ENCODE measurements at places on chromosomes 3 and 15.

GRCh38 chr3:16302082-16302631 lies 37.1 kb downstream of the OXNAD1 start:
- no peak for DNase-seq

GRCh38 chr3:15099364-15100098 lies 583 bp upstream of the RBSN start:
- DNase-seq, result no peak

GRCh38 chr3:179398574-179399231 lies 51.2 kb downstream of the MFN1 start:
- DNase-seq, result no peak

DNA sequence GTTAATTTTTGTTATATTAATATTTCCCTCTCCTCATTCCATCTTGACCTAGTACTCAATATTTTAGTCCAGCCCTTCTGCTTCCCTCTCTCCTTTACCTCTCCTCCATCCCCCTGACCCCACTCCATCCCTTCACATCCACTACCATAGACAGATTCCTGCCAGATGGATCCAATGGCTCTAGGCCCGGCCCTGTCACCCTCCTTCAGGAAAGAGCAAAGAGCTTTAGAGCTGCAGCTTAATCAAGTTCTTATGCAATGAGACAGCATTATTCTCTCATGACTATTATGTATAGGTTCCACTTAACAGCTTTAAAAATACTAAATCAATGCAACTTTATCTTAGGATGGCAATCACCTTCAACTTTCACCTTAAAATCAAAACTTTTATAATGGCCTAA lies 200.7 kb upstream of the TTC14 start:
- DNase-seq, result no peak

DNA sequence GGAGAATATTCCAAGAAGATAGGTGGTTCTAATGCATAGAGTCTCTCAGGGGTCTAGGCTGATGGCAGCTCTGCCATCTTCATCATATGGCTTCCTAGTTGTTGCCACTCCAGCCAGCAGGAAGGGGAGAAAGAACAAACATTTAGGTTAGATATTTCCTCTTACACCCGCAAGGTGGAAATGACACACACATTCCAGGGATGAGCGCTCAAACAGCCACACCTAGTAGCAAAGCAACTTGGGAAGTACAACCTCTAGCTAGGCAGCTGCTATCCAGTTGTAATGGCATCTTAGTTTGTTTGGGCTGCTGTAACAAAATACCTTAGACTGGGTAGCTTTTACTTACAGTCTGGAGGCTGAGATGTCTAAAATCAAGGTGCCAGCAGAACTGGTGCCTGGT lies 51.9 kb upstream of the ADAMTSL3 start:
- no peak for DNase-seq

- no peak for DNase-seq
Measured at GRCh38 chr15:58273104-58273503, 134.9 kb downstream of the AQP9 start.

DNA sequence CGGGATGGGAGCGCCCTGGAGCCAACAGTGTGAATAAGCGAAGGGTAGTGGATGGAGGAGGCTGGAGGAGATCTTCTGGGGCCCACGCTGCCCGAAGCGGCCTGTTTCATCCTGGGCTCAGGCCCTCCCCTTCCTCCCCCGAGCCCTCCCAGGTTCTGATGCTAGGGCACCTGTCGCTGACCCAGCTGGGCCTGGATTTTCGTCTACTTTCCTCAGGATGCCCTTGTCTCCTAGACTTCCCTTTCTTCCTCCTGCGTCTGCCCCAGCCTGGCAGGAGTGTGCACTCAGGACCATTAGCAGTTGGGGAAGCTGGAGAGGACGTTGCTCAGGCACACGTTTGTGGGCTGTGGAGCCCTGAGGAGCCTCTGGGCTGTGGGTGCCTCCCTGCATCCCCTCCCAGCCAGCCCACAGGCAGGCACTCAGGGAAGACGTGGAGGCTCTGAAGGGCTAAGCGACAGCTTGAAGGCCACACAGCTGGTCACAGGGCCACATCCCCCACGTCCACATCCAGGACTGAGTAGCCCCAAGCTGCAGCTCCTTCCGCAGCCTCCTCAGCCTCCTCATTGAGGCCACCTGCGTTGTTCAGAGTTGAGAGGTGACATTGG lies 23.9 kb upstream of the PIGZ start:
- DNase-seq, result no peak

DNA sequence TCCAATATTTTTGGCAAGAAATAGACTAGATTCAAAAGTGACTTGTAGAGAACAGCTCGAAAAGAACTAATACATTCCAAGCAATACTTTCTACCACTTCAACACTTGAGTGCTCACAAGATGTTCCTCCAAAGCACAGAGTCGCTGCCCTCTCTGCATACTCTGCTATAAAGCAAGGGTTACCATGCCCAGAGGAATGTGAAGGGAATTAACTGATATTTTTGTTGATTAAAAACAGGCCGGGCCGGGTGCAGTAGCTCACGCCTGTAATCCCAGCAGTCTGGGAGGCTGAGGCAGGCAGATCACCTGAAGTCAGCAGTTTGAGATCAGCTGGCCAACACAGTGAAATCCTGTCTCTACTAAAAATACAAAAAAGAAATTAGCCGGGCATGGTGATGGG lies 57.6 kb upstream of the CSPG5 start:
- DNase-seq, result no peak

DNA sequence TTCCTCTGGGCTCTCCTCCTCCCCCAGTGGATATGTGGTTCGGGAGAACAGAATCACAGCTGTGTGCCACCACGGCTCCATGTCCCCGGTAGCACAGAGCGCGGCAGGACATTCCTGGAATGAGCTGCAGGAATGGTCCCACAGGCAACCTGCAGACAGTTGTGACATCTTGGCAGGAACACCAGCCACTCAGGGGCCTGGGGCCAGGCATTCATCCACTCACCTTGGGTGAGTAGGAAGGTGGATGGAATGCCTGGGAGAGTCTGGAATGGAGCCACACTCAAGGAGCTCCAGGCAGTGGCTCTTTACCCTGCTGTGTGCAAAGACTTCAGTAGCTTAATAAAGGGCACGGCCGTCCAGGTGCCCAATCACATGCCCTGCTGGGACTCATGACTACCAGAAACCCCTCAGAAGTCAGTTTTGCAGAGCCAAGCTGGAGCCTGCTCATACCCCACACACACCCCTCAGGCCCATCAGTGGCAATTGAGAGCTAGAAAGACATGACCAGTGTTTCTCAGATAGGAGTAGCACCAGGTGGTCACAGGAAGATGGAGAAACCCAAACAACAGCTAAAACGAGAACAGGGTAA lies 117.3 kb upstream of the PRR20G start:
- no peak for DNase-seq

GRCh38 chr15:47708161-47708980 lies 8.9 kb upstream of the SEMA6D start:
- no peak for DNase-seq

GRCh38 chr15:33369941-33370622 lies 59.3 kb downstream of the RYR3 start:
- DNase-seq, result no peak

DNA sequence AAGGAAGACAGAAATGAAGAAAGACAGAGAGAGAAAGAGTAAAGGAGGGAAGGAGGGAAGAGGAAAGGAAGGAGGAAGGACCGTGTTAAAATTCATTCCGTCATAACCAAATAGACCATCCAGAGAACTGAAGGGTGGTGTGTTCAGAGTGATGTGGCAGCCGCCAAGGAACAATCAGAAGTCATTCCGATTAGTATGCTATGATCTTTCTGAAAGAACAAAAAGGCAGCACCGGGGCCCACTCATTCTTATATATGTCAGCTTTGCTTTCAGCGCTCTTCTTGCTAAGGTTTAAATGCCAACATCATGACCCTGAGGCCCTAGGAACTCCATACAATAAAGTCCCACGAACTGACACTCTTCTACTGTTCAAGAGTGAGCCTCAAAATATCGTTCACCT lies 78.5 kb downstream of the CD47 start:
- no peak for DNase-seq

DNA sequence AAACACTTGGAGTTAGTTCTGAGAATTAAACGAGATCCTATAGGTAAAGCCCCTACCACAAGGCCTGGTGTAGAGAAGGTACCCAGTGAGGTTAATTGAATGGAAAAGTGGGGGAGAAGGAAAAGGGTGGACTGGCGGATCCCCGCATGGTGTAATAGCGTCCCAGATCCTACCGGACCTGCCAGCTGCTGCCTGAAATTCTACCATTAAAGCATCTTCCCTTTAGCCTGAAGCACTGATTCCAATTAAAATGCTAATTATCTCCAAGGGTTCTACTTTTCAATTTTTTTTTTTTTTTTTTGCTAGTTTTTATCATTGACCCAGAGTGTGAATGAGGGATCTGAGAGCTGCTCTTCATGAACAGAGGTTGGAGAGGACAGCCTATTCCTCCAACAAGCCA lies 237.9 kb downstream of the TLE3 start:
- no peak for DNase-seq

DNA sequence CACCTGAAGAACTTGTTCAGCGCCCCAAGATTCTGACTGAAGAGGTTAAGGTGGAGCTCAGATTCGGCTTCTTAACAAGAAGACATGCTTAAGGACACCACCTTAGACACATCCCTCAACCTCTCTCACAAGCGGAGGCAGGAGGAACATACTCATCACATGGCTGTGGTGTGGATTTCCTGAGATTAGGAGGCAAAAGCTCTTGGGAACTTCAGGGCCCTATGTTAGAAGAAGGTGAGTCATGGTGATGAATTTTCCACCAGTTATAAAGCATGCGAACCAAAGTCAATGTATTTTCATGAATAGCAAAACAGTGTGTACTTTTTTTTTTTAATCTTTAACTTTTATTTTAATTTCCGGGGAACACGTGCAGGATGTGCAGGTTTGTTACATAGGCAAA lies 212.2 kb upstream of the SUCLG2 start:
- DNase-seq, result no peak

- no peak for DNase-seq
Measured at GRCh38 chr3:78050276-78051065, 1010.6 kb downstream of the ROBO2 start.

DNA sequence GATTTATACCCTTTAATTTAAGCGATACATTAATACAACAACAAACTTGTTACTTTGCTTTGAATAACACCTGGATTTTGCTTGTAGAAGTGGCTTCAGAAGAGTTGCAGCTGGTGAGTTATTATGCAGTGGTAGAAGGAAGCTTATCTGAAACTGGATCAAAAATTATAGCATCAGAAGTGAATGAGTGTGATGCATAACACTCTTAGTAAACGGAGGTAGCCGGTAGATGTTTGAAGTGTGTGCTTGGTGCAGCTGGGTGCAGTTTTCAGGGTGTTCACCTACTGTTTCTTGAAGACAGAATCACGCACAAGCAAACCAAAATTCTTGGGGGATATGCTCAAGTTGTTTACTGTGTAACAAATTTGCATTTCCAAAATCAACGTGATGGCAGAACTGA lies 103.1 kb downstream of the MITF start:
- no peak for DNase-seq

DNA sequence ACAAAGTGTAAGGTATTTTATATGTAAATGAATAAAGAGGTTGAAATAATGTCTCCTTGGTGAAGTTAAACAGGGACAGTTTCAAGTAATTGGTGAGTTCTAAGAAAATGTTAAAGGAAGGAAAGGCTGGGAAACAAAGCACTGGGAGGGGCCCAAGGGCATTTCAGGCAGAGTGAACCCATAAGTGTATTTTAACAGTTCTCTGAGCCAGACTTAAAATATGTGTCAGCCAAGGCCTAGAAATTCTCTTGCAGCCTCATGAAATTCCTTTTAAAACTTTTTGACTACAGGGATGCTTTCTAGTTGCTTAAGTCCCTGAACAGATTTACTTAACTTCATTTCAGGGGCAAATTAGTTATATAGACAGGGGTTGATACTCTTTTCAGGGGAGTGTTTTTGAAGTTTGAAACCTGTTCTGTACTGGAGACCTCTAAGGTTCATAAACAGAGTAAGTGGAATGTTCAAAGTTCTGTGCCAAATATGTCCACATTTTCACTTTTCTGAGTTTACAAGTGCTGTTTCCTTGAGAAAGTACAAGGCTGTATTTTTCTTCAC lies 77.6 kb downstream of the GALK2 start:
- DNase-seq, result no peak

DNA sequence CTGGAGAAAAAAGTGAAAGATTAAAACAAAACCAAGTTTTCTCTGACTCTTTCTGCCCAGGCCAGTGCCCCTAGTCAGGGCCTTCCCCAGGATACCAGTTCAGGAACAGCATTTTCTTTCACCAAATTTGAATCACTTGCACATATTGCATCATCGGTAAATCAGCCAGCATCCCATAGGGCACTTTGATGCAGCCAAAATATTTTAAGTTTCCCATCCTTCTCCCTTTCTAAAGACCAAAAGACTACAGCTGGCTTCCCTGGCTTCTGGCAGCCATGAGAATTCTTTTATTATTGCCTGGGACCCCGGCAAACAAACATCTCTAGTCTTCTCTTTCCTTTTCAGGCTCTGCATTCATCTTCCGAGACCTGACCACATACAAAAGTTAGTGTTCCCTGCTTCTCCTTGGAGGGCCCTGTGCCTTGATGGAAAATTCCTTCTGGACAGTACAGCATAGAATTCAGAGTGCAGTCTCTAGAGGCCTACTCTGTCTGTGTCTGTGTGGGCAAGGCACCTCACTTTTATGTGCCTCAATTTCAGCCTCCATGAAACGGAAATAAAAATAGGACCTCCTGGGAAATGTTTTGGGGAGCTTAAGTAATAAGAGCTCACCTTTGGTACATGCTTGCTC lies 348.0 kb downstream of the VPS13C start:
- DNase-seq, result no peak

DNA sequence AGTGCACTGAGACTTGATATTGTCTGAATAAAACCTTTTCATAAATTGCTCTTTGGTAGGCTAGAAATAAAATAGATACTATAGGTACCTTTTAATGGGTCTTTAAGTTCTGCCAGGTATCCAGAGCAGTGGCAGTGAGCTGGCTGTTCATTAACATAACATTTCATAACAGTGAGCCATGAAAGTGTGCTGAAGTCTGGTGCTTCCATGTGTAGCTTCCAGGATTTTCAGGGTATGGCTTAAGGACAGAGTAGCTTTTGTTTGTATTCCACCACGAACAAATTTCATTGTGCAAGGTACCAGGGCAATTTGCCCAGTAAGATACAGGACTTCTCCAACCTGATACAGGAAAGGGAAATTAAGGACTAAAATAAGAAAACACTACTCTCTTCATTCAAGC lies 124.7 kb upstream of the NANOGP8 start:
- DNase-seq, result no peak

GRCh38 chr15:66940368-66940767 lies 125.0 kb upstream of the SMAD3 start:
- DNase-seq, result no peak

GRCh38 chr15:51121631-51122225 lies 27.0 kb upstream of the TNFAIP8L3 start:
- DNase-seq, result no peak

DNA sequence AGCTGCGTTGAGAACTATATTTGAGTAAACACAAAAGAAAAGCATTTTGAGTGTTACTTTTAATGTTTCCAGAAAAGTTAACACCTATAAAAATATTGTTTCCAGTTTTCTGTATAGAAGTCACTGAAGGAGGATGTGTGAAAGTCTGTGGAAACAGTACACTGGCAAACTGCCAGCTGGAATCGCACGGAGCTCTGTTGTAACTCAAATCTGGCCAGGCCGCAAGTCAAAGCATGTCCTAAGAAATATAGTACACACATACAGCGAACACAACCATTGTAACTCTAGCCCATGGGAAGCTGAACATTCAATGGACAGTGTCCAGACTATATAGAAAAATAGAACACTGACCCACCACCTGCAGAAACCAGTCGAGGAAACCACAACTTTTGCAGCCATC lies 657.2 kb downstream of the FHIT start:
- no peak for DNase-seq

- no peak for DNase-seq
Measured at GRCh38 chr3:107106316-107106715, 270.9 kb upstream of the CCDC54 start.

Data from stimulated activated CD8-positive, alpha-beta memory T cell treated with anti-CD3 and anti-CD28 coated beads, Interleukin-4, amount 100 ng/mL, for 1 hour (primary cell).